IMR-90 (cell line): ENCODE measurements at places on chromosomes 4 and X. TPM values are rescaled to one million over a fixed set of nuclear protein-coding genes. Genes with fewer than 3 reads are reported as not detected.

Gene SPIN4
- total RNA-seq, result 3.2 and 3.6 TPM in 2 replicates

Gene CNKSR2
- 0.56 and 0.90 TPM in 2 replicates for total RNA-seq

Gene DGAT2L6
- not detected in 2 replicates for total RNA-seq

Gene RTL3
- total RNA-seq, result 0.83 and 1.1 TPM in 2 replicates

Gene SPANXB1
- not detected in 2 replicates for total RNA-seq

Gene RBPJ
- total RNA-seq, result 148 and 172 TPM in 2 replicates

Gene JADE3
- 4.4 and 4.7 TPM in 2 replicates for total RNA-seq

Gene DUSP21
- not detected in 2 replicates for total RNA-seq

Gene FGD1
- 2.0 and 2.5 TPM in 2 replicates for total RNA-seq

Gene AFF2
- total RNA-seq, result 0.72 and 0.83 TPM in 2 replicates

Gene USP17L17
- total RNA-seq, result not detected in 2 replicates

Gene HELT
- total RNA-seq, result not detected in 2 replicates

Gene EDA
- total RNA-seq, result under 0.01 TPM in 2 replicates

Gene F8A3
- total RNA-seq, result under 0.01 and 0.18 TPM in 2 replicates
